H4 (cell line): ENCODE measurements at places on chromosomes 2 and 18. TPM values are rescaled to one million over a fixed set of nuclear protein-coding genes. Genes with fewer than 3 reads are reported as not detected.
A peak's percentile ranks its signal among the peaks of the same experiment; 100 is the strongest.

DNA sequence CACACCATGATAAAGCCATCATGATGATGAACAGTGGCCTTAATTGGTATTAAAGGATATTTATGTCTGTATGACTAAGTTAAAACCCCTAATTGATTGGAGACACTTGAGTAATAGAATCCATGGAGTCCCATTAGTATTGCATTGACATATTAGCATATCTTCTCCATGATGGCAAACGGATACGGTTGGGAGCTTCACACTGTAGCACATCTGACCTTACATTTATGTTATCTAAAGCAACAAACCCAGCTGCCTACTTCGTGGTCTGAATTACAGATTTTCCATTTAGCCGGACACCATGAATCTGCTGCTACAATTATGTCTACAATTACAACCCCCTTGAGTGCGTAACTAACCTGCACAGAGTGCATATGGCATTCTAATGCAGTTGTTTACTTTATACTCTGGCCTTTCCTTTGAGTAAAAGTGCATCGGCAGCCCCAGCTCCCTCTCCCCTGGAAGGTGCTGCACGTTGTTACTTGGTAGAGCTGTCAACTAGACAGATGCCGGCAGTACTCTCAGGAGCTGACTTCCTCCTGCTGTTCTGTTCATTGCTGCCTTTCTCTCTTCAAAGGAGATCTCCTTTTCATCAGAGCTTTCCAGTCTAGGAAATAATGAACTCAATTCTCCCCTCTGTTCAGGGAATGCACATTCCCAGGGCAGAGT, 92.1 kb downstream of the LRRC30 start:
- DNase-seq: no peak

GRCh38 chr2:19158896-19159295, 199.5 kb downstream of the OSR1 start:
- peak; percentile 11 for DNase-seq

- DNase-seq: no peak
Observed at GRCh38 chr2:165287094-165287778, 48.0 kb downstream of the SCN2A start.

DNA sequence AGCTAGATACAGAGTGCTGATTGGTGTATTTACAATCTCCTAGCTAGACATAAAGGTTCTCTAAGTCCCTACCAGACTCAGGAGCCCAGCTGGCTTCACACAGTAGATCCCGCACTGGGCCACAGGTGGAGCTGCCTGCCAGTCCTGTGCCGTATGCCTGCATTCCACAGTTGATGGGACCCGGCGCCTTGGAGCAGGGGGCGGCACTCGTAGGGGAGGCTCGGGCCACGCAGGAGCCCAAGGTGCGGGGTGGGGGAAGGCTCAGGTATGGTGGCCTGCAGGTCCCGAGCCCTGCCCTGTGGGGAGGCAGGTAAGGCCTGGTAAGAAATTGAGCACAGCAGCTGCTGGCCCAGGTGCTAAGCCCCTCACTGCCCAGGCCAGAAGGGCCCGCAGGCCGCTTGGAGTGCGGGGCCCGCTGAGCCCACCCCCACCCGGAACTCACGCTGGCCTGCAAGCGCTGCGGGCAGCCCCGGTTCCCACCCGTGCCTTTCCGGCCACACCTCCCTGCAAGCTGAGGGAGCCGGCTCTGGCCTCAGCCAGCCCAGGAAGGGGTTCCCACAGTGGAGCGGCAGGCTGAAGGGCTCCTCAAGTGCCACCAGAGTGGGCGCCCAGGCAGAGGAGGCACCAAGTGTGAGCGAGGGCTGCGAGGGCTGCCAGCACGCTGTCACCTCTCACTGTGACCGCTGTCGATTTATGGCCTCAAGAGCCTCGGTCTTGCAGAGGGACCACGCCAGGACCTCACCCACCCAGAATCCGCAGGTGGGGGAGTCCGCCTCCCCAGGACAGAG, 76.5 kb downstream of the MEX3C start:
- DNase-seq: no peak

DNA sequence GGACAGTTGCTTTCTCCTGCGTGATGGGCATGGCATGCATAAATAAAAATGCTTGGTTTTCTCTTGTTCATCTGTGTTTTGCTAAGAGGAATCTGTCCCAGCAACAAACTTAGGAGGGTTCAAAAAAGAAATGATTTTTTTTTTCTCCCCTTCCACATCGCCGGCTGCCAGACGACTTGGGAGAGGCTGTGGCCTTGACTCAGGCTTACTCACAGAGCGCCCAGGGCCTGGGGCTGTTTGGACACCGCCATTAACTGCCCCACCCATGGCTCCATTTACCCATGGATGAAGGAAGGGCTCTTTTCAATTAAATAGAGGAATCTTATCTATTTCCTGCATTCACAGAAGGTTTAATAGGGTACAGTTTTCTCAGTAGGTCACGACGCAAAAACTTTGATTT, 22.3 kb upstream of the SERPINB5 start:
- no peak for DNase-seq

- no peak for DNase-seq
Observed at GRCh38 chr2:170817093-170818035, 677 bp downstream of the GAD1 start.

GRCh38 chr2:152761214-152761613, 42.8 kb downstream of the ARL6IP6 start:
- no peak for DNase-seq

GRCh38 chr2:12717191-12718014, 667 bp downstream of the TRIB2 start:
- DNase-seq: peak; percentile 66

DNA sequence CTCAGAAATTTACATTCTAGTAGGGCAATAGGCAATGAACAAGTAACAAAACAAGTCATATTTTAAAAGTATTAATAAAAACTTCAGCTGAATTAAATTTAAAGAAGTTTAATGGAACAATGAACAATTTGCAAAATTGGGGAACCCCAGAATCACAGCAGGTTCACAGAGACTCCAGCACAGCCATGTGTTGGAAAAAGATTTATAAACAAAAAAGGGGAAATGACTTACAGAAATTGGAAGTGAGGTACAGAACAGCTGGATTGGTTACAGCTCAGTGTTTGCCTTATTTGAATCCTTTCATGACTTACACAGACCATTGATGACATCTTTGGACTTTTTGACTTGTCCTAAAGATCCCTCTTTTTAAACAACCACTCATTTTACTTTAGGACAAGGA, 179.9 kb upstream of the SCN7A start:
- DNase-seq: no peak

- no peak for DNase-seq
Observed at GRCh38 chr18:62797329-62797728, 82.0 kb downstream of the PHLPP1 start.

- DNase-seq: no peak
Observed at GRCh38 chr2:86305915-86306254, 31.5 kb downstream of the REEP1 start.

- DNase-seq: peak; percentile 48
Observed at GRCh38 chr2:1817256-1818051, 73.1 kb upstream of the PXDN start.

- no peak for DNase-seq
Observed at GRCh38 chr2:101580528-101580927, 105.6 kb upstream of the RFX8 start.

- peak; percentile 53 for DNase-seq
Observed at GRCh38 chr18:48621240-48621639, 82.4 kb downstream of the CTIF start.

The LNPK gene
- total RNA-seq: 9.4 and 19.8 TPM in 2 replicates

The TTN gene
- not detected in 2 replicates for total RNA-seq
